Epithelial cell of alveolus of lung (primary cell): ENCODE measurements at places on chromosomes 5 and 9. TPM values are rescaled to one million over a fixed set of nuclear protein-coding genes. Genes with fewer than 3 reads are reported as not detected.

SPATA31A1 gene
- not detected in 2 replicates for total RNA-seq

LPAR1 gene
- total RNA-seq, result 49.5 and 116 TPM in 2 replicates

ZNF169 gene
- 0.91 and 3.6 TPM in 2 replicates for total RNA-seq

ATOX1 gene
- 88.9 and 214 TPM in 2 replicates for total RNA-seq

KIF2A gene
- total RNA-seq, result 30.3 and 40.3 TPM in 2 replicates

ANXA2R gene
- total RNA-seq, result 1.4 and 4.4 TPM in 2 replicates

FCN1 gene
- total RNA-seq, result not detected in 2 replicates

HMMR gene
- total RNA-seq, result 15.6 and 29.5 TPM in 2 replicates

CD74 gene
- total RNA-seq, result 1.7 and 5.4 TPM in 2 replicates

DENND4C gene
- 22.4 and 23.2 TPM in 2 replicates for total RNA-seq

PFN3 gene
- not detected in 2 replicates for total RNA-seq

PCAT7 gene
- total RNA-seq, result not detected in 2 replicates
